ENCODE measurements at places on chromosomes 13 and 19. TPM values are rescaled to one million over a fixed set of nuclear protein-coding genes. Genes with fewer than 3 reads are reported as not detected.
A peak's percentile ranks its signal among the peaks of the same experiment; 100 is the strongest.

Gene ZNF296
- 0.42 TPM for total RNA-seq

Gene THSD1
- 2.8 TPM for total RNA-seq

GRCh38 chr13:30429235-30429634 lies 6.9 kb downstream of the UBE2L5 start:
- H3K4me3 ChIP-seq = no peak overlapping the region
- no peak for DNase-seq
- no peaks in the 10 kb centered on the region for H3K4me1 ChIP-seq
- no peaks in the 10 kb centered on the region for H3K36me3 ChIP-seq

DNA sequence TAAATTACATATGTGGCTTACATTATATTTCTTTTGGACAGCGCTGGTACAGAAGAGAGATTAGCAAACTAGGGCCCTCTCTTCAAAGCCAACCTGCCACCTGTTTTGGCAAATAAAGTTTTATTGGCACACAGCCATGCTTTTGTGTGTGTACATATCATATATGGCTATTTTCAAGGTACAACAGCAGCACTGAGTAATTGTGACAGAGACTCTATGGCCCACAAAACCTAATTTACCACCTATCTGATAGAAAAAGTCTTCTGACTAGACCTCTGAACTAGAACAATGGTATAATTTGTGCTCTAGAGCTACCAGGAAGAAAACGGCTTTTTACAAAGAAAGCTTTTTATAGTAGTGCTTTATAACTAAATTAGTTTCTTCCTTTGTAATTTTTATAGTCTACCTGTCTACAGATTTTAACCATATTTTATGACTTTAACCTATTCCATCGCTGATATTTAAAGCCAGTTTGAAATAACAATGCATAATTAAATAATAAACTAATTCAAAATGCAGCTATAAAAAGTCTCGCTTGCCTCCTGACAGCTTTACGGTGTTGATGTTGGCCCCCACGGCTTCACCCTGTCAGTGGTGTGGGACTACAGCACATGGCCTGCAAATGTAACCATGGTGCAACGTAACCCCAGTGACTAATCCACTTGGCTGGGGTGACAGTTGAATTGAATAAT lies 17.7 kb upstream of the DPY19L3 start:
- H3K36me3 ChIP-seq = peaks cover 4% of the 10 kb centered on the region
- H3K4me1 ChIP-seq = no peaks in the 10 kb centered on the region
- no peak overlapping the region for H3K27ac ChIP-seq
- DNase-seq = no peak

- peak overlapping the region; percentile 60 for H3K4me3 ChIP-seq
- H3K27me3 ChIP-seq = no peaks in the 10 kb centered on the region
- no peak for DNase-seq
- peak overlapping the region; percentile 70 for H3K27ac ChIP-seq
Measured at GRCh38 chr19:57803265-57803593, 11.5 kb downstream of the ZNF552 start.

DNA sequence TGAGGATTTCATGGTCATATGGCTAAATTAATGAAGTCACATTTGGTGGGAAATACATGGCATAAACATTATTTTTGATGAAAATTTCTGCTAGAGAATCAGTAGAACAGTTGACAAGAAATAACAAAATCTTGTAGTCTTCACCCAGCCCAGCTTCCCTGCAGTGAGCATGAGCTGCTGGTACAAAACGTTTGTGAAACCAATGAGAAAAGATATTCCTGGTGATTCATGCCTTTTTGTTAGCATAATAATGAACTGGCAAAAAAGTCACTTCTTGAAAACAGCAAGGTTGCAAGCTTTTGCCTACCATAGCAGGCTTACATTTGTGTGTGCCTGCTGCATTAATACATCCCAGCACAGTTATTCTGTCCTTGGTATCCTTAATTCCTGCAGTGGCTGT lies 475.9 kb upstream of the HTR2A start:
- H3K4me1 ChIP-seq = no peaks in the 10 kb centered on the region
- no peaks in the 10 kb centered on the region for H3K27me3 ChIP-seq
- no peak overlapping the region for H3K27ac ChIP-seq
- DNase-seq = no peak

DNA sequence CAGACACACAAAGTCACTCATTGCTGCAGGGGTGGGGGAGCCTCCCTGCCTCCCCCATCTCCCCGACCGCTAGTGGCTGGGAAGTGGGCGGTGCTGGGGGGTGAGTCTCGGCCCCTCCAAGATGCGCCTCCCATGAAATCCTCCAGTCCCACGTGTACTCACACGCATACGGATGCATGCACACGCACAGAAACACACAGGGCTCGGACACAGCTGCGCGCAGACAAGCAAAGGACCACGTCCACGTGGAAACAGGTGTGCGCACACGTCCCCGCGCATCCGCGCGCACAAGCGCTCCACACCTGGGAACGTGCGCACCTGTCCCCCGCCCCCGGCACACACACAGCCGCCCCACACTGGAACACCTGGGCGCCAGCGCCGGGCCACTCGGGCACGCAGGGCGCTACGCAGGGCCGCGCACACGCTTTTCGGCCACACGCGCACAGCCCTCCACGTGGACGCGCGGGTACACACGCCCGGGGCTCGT lies 687 bp downstream of the MATK start:
- H3K27me3 ChIP-seq = peaks cover 15% of the 10 kb centered on the region
- H3K27ac ChIP-seq = no peak overlapping the region
- no peak overlapping the region for H3K4me3 ChIP-seq
- H3K36me3 ChIP-seq = no peaks in the 10 kb centered on the region
- no peak for DNase-seq
- H3K4me1 ChIP-seq = no peaks in the 10 kb centered on the region

GRCh38 chr19:16561382-16561781 lies 10.8 kb downstream of the SLC35E1 start:
- H3K4me3 ChIP-seq = no peak overlapping the region
- no peaks in the 10 kb centered on the region for H3K27me3 ChIP-seq
- H3K36me3 ChIP-seq = peaks cover 14% of the 10 kb centered on the region
- H3K27ac ChIP-seq = no peak overlapping the region
- no peaks in the 10 kb centered on the region for H3K4me1 ChIP-seq

DNA sequence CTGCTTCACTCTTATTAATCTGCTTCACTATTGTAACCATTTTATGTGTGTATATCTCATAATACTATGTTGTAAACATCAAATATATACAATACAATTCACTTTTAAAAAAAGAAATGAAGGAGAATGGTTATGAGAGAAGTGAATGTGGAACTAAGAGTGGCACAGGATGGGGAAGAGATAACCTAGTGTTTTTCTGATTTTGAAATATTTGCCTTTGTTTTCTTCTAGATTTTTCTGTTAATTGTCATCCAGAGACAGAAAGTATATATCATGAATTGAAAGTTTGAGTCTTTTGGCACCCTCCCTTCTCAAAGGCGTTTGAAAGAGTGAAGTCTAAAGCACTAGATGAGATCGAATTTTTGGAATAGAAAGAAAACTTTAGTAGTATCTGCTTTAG lies 2.8 kb downstream of the DNAJC3 start:
- no peak overlapping the region for H3K4me3 ChIP-seq
- H3K27me3 ChIP-seq = no peaks in the 10 kb centered on the region
- no peak overlapping the region for H3K27ac ChIP-seq
- DNase-seq = no peak
- H3K36me3 ChIP-seq = no peaks in the 10 kb centered on the region
- peaks cover 6% of the 10 kb centered on the region for H3K4me1 ChIP-seq
